Psoas muscle (tissue), 8 donors: ENCODE measurements at places on chromosomes 13 and 19. TPM values are rescaled to one million over a fixed set of nuclear protein-coding genes. Genes with fewer than 3 reads are reported as not detected.

GRCh38 chr19:390386-391206 lies 18.4 kb downstream of the C2CD4C start:
- no peaks in the 10 kb centered on the region for H3K4me1 ChIP-seq
- H3K27me3 ChIP-seq, result peaks cover 17% of the 10 kb centered on the region
- DNase-seq, result no peak

DNA sequence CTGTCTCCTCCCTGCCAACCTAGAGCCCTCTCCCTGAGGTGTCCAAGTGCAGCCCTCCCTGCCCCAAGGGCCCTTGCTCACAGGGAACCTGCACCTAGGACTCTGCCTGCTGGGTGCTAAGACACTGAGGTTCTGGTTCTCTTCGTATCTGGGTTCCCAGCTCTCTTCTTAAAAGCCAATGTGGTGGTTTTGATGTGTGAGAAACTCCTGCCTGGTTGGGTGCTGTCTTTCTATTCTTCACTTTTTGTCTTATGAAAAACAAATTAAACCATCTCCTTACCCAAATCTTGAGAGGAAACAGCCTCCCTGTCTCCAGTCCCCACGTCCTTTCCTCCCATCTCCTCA lies 4.3 kb upstream of the KMT2B start:
- peaks cover 10% of the 10 kb centered on the region for H3K4me1 ChIP-seq
- H3K4me3 ChIP-seq, result no peak overlapping the region
- H3K36me3 ChIP-seq, result no peaks in the 10 kb centered on the region
- H3K27ac ChIP-seq, result no peak overlapping the region
- DNase-seq, result no peak

Gene ADGRE1
- 0.03 TPM for polyA plus RNA-seq

GRCh38 chr19:50327013-50327412 lies 2.2 kb downstream of the KCNC3 start:
- H3K4me3 ChIP-seq, result no peak overlapping the region
- no peak overlapping the region for H3K27ac ChIP-seq
- DNase-seq, result no peak
- peaks cover 9% of the 10 kb centered on the region for H3K4me1 ChIP-seq

Gene KRTDAP
- not detected for polyA plus RNA-seq

Gene FREM2
- 0.25 TPM for polyA plus RNA-seq

DNA sequence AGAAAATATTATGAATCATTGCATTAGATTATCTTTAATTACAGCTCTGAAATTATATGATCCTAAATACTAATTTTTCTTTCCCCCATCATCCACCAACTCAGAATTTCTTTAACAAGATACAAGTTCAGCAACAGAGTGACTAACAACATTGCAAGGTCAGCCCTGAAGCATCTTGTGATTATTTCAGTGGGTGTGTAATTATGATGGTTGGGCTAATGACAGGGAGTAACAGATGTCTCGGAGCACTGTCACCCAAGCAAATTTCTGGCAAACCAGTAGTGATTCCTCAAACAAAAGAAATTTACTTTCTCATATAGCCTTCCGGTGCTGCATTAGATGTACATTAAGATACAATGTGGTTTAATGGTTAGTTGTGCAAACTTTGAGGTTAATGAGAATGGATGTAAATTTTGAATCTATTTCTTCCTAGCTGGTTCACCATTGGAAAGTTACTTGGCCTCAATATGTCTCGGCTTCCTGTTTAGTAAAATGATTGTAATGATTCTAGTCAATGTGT lies 238.9 kb downstream of the ITGBL1 start:
- H3K4me1 ChIP-seq, result no peaks in the 10 kb centered on the region
- H3K27me3 ChIP-seq, result no peaks in the 10 kb centered on the region
- H3K27ac ChIP-seq, result no peak overlapping the region
- H3K36me3 ChIP-seq, result no peaks in the 10 kb centered on the region
- no peak overlapping the region for H3K4me3 ChIP-seq

DNA sequence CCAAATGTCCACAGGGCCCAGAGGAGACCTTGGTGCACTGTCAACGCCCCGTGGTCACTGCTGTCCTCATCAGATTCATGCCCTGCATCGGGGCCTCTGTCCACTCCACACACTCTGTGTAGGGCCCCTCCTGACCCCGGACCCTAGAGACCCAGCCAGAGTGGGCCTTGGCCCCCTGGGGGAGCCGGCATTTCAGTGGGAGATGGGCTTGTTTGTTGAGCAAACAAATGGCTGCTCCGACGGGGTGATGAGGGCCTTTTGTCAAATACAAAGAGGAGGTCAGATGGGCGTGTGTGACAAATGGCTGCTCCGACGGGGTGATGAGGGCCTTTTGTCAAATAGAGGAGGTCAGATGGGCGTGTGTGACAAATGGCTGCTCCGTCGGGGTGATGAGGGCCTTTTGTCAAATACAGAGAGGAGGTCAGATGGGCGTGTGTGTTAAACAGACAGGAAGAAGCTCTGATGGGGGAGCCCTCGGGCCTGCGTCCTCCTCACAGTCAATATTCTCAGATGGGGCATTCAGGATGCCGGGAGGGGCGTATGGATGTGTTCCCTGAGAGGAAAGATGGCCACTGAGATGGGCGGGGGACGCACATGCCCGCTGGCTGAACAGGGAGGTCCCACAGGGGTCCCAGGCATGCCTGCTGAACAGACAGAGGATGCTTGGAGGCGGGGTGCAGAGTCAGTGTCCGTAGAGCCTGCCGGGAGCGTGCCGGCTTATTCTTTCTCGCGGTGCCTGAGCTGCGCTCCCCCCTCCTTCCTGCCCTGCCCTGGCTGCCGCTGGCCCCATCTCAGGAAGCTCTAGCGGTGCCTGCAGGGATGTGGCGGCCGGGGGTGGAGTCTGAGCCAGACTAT lies 36.3 kb downstream of the SMIM24 start:
- peak overlapping the region; percentile 71 for H3K27ac ChIP-seq
- no peaks in the 10 kb centered on the region for H3K27me3 ChIP-seq
- peaks cover 55% of the 10 kb centered on the region for H3K4me1 ChIP-seq
- DNase-seq, result no peak
- peaks cover 63% of the 10 kb centered on the region for H3K36me3 ChIP-seq

GRCh38 chr13:54301085-54301484 lies 1272.5 kb downstream of the OLFM4 start:
- DNase-seq, result no peak
- H3K4me3 ChIP-seq, result no peak overlapping the region
- H3K36me3 ChIP-seq, result no peaks in the 10 kb centered on the region
- H3K4me1 ChIP-seq, result no peaks in the 10 kb centered on the region
- H3K27ac ChIP-seq, result no peak overlapping the region

Gene ZNF66
- 0.31 TPM for polyA plus RNA-seq

- H3K4me1 ChIP-seq, result no peaks in the 10 kb centered on the region
- H3K27me3 ChIP-seq, result no peaks in the 10 kb centered on the region
- DNase-seq, result no peak
- no peaks in the 10 kb centered on the region for H3K36me3 ChIP-seq
- no peak overlapping the region for H3K4me3 ChIP-seq
- H3K27ac ChIP-seq, result no peak overlapping the region
Observed at GRCh38 chr19:28691683-28692082, 521.3 kb downstream of the UQCRFS1 start.

GRCh38 chr19:46009530-46010510 lies 13.0 kb downstream of the PGLYRP1 start:
- H3K4me3 ChIP-seq, result no peak overlapping the region
- H3K27ac ChIP-seq, result no peak overlapping the region
- DNase-seq, result peak; percentile 78
- peaks cover 4% of the 10 kb centered on the region for H3K27me3 ChIP-seq

DNA sequence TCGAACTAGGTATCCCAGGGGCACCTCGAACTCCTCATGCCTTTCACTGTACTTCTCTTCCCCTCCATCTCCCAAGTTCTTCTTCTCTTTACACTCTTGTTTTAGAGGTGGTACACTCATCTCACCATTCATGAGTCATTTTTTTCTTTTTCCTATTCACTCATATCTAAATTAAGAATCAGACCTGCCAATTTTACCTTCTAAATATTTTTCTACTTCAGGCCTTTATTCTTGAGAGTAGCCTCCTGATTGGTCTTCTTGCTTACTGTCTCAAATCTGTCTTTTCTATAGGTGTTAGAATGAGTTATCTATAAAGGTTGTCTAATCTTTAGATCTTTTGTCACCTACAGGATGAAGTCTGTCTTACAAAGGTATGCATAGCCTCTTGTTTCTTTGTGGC lies 20.7 kb downstream of the TDRD3 start:
- H3K36me3 ChIP-seq, result no peaks in the 10 kb centered on the region
- H3K4me3 ChIP-seq, result no peak overlapping the region
- no peak for DNase-seq
- H3K4me1 ChIP-seq, result peaks cover 22% of the 10 kb centered on the region

Gene ZNF844
- polyA plus RNA-seq, result 2.6 TPM

DNA sequence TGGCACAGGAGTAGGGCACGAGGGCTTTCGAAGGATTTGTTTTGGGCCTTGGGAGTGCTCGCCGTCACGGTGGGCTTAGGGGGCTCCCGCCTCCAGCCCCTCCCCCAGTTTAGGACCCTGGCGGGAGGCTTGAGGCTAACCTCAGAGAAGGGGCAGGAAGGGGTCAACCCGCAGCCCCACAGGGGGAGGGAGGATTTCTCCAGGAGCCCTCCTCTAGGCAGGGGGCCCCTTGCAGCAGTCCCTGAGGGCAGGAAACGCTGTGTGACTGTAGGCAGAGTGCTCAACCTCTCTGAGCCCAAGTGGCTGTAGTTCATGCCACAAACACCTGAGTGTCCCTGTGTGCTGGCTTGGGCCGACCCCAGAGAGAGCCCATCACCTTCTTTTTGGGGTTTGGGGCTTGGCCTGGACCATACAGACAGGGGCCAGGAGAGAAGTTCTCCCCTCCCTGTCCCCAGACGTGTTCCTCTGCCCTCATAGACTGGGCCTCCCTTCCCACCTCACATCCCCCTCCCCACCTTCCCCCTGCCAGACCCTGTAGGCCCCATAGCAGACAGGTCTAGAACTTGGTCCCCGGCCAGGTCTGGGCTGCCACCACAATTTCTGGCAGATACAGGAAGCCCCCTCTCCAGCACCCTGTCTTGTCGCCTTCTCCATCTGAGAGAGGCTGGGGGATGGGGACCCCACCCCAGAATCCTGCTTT lies 8.1 kb downstream of the ISYNA1 start:
- peaks cover 4% of the 10 kb centered on the region for H3K36me3 ChIP-seq
- no peaks in the 10 kb centered on the region for H3K27me3 ChIP-seq
- H3K4me3 ChIP-seq, result peak overlapping the region; percentile 41
- no peak overlapping the region for H3K27ac ChIP-seq
- no peak for DNase-seq
- H3K4me1 ChIP-seq, result peaks cover 27% of the 10 kb centered on the region

- H3K4me3 ChIP-seq, result no peak overlapping the region
- no peaks in the 10 kb centered on the region for H3K36me3 ChIP-seq
- H3K4me1 ChIP-seq, result no peaks in the 10 kb centered on the region
- H3K27ac ChIP-seq, result no peak overlapping the region
- no peak for DNase-seq
Observed at GRCh38 chr19:50344661-50345318, 15.6 kb upstream of the KCNC3 start.

DNA sequence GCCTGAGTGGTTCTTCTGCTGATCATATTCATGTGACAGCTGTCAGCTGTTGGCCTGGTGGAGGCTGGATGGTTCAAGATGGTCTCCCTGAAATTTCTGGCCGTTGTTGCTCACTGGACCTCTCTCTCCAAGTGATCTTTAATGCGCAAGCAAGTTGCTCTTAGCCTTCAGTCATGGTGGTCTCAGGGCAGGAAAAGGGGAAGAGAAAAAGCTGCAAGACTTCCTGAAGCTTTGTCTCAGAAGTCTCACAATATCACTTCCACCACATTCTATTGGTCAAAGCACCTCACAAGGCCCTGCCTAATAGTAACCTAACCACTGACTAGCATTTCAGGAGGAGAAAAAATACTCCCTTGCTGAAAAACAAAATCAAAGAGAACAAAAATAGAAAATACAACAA lies 1.6 kb upstream of the ZNF567 start:
- H3K27me3 ChIP-seq, result no peaks in the 10 kb centered on the region
- DNase-seq, result no peak
- peak overlapping the region; percentile 84 for H3K4me3 ChIP-seq
- no peak overlapping the region for H3K27ac ChIP-seq

GRCh38 chr13:44385847-44386246 lies 12.2 kb downstream of the SERP2 start:
- no peaks in the 10 kb centered on the region for H3K4me1 ChIP-seq
- H3K36me3 ChIP-seq, result no peaks in the 10 kb centered on the region
- DNase-seq, result no peak
- no peak overlapping the region for H3K4me3 ChIP-seq
- no peaks in the 10 kb centered on the region for H3K27me3 ChIP-seq

- no peak overlapping the region for H3K4me3 ChIP-seq
- H3K4me1 ChIP-seq, result peaks cover 10% of the 10 kb centered on the region
- no peaks in the 10 kb centered on the region for H3K36me3 ChIP-seq
- no peak overlapping the region for H3K27ac ChIP-seq
Observed at GRCh38 chr13:49693191-49693733, 2.0 kb upstream of the EBPL start.

GRCh38 chr13:102757006-102757405 lies 16.6 kb downstream of the TEX30 start:
- no peaks in the 10 kb centered on the region for H3K27me3 ChIP-seq
- DNase-seq, result no peak
- no peak overlapping the region for H3K27ac ChIP-seq
- H3K36me3 ChIP-seq, result no peaks in the 10 kb centered on the region
- peaks cover 9% of the 10 kb centered on the region for H3K4me1 ChIP-seq

Gene ADM5
- 0.41 TPM for polyA plus RNA-seq
